T-helper 2 cell treated with Interferon-gamma antibody and Interleukin-4, amounts not matched to agents 5 μg/mL and 100 μg/mL, for 36 hours (primary cell): ENCODE measurements at places on chromosomes 7 and 10.

DNA sequence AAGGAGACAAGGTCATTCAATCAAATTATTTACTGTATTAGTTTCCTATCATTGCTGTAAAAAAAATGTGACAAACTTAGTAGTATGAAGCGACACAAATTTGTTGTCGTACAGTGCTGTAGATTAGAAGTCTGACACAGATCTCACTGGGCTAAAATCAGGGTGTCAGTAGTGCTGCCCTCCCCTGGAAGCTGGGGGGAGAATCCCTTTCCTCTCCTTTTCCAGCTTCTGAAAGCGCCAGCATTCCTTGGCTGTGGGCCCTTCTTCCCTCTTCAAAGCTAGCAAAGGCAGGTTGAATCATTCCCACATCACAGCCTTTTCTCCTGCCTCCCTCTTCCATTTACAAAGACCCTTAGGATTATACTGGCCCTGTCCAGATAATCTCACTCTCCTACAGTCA is 28.0 kb downstream of the VPS41 start:
- peaks cover 22% of the 10 kb centered on the region for H3K4me1 ChIP-seq
- H3K4me3 ChIP-seq: no peak overlapping the region
- H3K27ac ChIP-seq: no peak overlapping the region
- DNase-seq: no peak
- H3K36me3 ChIP-seq: peaks cover 20% of the 10 kb centered on the region

- H3K27ac ChIP-seq: no peak overlapping the region
- H3K4me1 ChIP-seq: no peaks in the 10 kb centered on the region
- no peak for DNase-seq
These were observed 27.9 kb downstream of the EGFR start for GRCh38 chr7:55046582-55047342.

DNA sequence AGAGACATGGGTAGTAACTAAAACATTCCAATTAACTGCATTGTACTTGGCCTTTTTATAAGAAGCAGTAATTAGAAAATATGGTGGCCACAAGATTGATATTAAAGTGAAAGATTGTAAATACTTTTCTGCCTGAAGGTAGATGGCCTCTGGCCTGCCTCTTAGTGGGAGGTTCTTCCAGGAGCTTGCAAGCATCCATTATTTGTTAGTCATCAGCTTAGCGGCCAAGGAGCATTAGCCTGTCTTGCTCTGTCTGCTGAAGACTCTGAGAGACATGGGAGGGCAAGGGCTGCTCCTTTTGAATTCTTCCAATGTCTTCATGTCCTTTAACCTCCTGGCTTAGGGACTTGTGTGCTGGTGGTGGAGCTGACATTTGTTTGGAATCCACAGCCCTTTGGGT is 80.4 kb downstream of the TCF7L2 start:
- no peak overlapping the region for H3K27ac ChIP-seq
- no peak overlapping the region for H3K4me3 ChIP-seq
- peaks cover 28% of the 10 kb centered on the region for H3K27me3 ChIP-seq
- no peaks in the 10 kb centered on the region for H3K36me3 ChIP-seq

- H3K4me3 ChIP-seq: peak overlapping the region; percentile 94
- no peaks in the 10 kb centered on the region for H3K27me3 ChIP-seq
- H3K36me3 ChIP-seq: peaks cover 15% of the 10 kb centered on the region
These were observed 2.4 kb downstream of the NAMPT start for GRCh38 chr7:106282390-106282789.

- no peaks in the 10 kb centered on the region for H3K36me3 ChIP-seq
- DNase-seq: no peak
- H3K27ac ChIP-seq: no peak overlapping the region
- peaks cover 19% of the 10 kb centered on the region for H3K27me3 ChIP-seq
These were observed 69.4 kb downstream of the FAM204A start for GRCh38 chr10:118272767-118273166.

DNA sequence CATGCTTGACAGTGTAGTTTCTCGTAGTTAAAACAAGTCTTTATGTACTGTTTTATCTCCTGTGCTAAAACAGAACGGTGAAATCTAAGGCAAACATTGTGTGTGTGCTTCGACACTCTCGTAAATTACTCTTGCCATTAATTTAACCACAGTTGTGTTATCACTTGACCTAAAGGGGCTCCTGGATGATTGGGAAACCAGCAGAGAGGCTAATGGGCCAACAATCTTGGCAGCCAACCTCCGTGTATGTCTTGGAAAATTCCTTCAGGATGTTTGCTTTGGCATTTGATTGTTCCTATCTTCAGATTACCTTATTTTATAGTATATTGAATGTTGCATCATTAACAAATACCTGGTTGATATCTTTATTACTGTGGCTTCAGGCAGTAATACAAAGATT is 409.5 kb downstream of the SDK1 start:
- no peak for DNase-seq
- no peaks in the 10 kb centered on the region for H3K27me3 ChIP-seq
- no peak overlapping the region for H3K4me3 ChIP-seq
